ENCODE measurements at places on chromosomes 5 and 9.

DNA sequence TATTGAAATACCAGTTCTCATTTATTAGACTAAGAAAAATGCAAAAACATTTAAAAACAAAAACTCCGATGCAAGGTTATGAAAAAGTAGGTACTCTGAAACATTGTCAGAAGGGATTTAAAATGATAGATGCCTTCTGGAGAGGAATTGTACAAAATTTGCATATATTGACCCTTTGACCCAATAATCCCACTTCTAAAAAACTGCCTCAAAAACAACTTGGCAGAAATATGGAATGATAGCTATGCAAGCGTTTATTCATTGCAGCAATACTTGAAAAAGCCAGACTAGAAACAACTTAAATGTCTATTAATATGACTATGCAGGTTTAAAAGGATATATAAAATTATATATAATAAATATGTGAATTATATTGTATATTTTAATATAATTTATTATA lies 118.4 kb downstream of the PLK2 start:
- no peaks in the 10 kb centered on the region for H3K27me3 ChIP-seq
- no peaks in the 10 kb centered on the region for H3K4me1 ChIP-seq
- no peaks in the 10 kb centered on the region for H3K36me3 ChIP-seq
- DNase-seq: no peak
- no peak overlapping the region for H3K4me3 ChIP-seq

DNA sequence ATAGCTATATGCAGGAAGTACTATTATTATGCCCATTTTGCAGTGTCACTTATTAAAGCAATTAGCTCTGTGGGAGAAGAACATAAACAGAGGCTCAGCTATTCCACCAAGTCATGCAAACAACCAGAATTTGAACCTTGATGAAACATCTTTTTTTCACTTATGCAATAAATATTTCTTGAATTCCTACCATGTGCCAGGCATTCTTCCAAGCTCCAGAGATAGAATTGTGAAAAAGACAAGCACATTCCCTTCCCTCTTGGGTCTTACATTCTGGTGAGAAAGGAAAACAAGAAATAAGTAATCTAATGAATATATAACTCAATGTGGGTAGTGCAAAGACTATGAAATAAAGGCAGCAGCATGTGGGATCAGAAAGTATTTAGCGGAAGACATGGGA lies 32.1 kb upstream of the ADRB2 start:
- peak overlapping the region; percentile 56 for H3K27ac ChIP-seq
- H3K36me3 ChIP-seq: no peaks in the 10 kb centered on the region
- H3K27me3 ChIP-seq: no peaks in the 10 kb centered on the region
- DNase-seq: no peak
- H3K4me3 ChIP-seq: no peak overlapping the region
- peaks cover 58% of the 10 kb centered on the region for H3K4me1 ChIP-seq

- no peaks in the 10 kb centered on the region for H3K4me1 ChIP-seq
- no peaks in the 10 kb centered on the region for H3K27me3 ChIP-seq
- no peaks in the 10 kb centered on the region for H3K36me3 ChIP-seq
- H3K27ac ChIP-seq: no peak overlapping the region
These were observed 273.9 kb downstream of the ARHGEF28 start for GRCh38 chr5:73899916-73900315.

- H3K4me1 ChIP-seq: peaks cover 9% of the 10 kb centered on the region
- no peaks in the 10 kb centered on the region for H3K36me3 ChIP-seq
- no peak for DNase-seq
- H3K27me3 ChIP-seq: peaks cover 6% of the 10 kb centered on the region
- no peak overlapping the region for H3K4me3 ChIP-seq
These were observed 2.6 kb downstream of the EBF1 start for GRCh38 chr5:159096924-159097783.

GRCh38 chr9:127489471-127490115 lies 38.3 kb downstream of the LRSAM1 start:
- H3K4me1 ChIP-seq: no peaks in the 10 kb centered on the region
- no peak for DNase-seq
- no peak overlapping the region for H3K27ac ChIP-seq

GRCh38 chr9:35832814-35833213 lies 3.8 kb downstream of the TMEM8B start:
- H3K27me3 ChIP-seq: no peaks in the 10 kb centered on the region
- peaks cover 40% of the 10 kb centered on the region for H3K4me1 ChIP-seq
- peak overlapping the region; percentile 90 for H3K27ac ChIP-seq
- H3K4me3 ChIP-seq: no peak overlapping the region

All from PC-3 (cell line).